ENCODE measurements at places on chromosomes 12 and 14.

DNA sequence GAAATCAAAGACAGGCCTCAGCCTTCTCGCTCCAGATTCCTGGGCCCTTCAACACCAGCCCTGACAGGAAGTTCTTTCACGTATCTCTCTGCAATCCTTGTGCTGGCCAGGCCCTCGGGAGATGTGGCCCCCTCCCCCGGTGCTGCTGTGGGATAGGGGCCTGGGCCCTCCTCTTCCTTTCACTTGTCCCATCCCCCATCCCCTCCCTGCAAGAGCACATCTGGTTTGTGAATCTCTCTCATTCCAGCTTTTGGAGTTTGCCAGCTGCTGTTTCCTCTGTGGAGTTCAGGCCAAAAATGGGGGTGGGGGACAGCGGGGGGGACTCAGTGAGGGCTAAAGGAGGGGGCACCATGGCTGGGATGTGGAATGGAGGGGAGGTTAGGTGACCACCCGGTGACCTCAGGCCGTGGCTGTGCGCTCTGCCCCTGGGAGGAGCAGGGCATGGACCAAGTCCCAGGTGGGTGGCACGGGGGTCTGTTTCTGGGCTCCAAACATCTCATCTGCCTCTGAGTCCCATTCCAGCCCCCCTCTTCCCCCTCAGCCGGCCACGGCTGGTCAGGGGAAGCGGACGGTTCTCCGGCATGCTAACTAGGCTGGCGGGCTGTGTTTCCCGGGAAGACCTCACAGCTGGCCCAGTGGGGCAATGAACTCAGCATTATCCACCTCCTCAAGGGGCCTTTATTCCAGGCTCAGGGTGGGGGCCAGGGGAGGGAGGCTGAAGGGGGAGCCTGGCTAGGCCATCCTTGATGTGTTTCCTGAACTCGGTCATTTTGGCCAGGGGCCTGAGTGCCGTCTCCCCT lies 7.4 kb downstream of the LRP1 start:
- DNase-seq: no peak

DNA sequence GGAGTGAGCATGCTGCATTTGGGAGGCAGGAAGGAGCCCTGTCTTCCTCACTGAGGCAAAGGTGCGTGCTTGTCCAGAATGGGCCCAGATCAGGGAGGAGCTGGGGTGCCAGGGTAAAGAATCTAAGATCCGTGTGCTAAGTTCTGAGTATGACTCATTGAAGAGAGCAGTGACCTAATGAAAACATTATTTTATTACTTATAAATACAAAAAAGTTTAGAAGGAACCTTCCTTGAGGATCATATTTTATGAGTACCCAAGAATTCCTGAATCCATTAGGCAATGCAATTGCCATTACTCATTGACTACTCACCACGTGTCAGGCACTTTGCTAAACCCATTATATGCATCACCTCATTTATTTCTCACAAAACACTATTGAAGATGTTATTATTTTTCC lies 264.7 kb downstream of the EGLN3 start:
- DNase-seq: no peak

GRCh38 chr12:94247246-94247645 lies 98.9 kb downstream of the PLXNC1 start:
- no peak for DNase-seq

- DNase-seq: no peak
Observed at GRCh38 chr14:102497998-102498677, 11.4 kb downstream of the ANKRD9 start.

GRCh38 chr12:9169979-9170634 lies 38.1 kb downstream of the PZP start:
- DNase-seq: no peak

DNA sequence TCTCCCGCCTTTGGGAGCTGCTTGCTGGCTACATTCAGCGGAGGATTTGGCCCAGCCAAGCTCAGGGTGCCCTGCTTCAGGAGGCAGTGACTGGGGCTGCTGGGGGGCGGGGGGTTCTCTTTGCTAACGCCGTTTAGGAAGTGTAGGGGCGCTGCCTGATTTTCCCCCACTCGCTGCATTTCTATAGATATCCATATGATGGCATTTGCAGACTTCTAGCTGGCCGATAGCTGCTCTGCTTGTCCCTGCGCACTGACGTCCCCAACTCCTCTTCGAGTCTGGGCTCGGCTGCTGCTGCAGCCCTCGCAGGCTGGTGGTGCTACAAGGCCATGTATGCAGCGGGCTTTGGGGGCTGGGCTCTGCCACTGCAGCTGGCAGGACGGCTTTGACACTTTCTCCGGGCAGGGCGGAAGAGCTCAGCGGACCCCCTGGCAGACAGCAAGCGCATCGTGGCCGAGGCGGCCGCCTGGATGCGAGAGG lies 3.1 kb downstream of the LRFN5 start:
- peak; percentile 83 for DNase-seq

DNA sequence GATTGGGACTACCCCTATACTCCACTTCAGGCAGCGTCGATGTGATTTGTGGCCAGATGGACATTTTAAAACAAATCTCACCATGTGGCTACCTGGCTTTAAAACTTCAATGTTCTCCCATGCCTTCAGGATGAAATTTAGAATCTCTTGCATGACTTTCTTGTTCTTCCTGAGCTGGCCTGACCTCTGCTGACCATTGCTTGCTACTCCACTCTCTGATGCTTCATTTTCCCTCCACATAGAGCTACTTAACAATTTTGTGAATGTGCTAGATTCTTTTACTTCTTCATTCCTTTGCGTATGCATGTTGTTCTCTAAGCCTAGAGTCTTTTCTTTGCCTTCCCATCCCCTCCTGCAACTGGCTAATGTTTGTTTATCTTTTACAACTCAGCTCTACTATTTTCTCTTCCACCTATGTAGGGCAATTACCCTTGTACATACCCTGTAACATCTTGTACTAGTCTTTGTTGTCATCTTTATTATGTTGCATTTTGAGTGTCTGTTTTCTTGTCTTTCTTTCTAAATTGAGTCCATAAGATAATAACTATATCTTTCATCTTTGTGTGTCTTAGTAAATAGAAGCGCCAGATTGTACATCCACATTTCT lies 41.2 kb downstream of the YLPM1 start:
- DNase-seq: no peak

DNA sequence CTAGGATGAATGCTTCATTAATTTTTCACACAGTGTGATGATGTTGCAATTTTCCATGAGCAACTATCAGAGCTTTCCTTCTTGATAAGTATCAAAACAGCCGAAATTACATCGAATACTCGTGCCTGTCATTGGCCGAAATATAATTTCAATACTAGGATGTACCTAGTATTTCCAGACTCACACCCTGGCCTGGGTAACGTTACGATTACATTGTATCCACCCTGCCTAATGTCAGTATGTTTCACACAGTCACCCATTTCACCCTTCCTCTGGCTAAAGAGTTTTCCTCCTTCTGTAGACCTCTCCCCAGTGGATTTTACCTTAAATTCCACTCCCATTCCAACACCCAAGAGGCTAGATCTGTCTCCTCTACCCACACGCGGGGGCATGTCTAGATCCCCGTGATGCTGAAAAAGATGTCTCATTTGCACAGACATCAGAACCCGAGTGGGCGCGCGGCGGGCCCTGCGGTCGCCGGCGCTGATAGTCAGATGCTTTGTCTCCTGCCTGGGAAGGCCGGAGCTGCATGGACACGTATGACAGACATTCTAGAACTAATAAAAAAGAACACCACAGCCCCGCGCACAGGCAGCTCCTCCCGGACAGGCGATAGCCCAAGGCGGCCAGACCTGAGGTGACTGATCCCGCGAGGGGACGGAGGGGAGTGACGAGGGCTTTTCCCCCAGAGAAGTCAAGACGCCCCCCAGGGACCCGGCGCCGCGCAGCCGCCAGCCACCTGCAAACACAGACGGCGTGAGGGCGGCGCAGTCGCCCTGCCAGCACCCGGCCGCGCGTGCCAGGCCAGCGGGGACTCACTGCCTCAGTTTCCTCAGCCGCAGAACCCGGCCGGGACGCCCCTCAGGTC lies 723 bp downstream of the KIF21A start:
- DNase-seq: peak; percentile 47

DNA sequence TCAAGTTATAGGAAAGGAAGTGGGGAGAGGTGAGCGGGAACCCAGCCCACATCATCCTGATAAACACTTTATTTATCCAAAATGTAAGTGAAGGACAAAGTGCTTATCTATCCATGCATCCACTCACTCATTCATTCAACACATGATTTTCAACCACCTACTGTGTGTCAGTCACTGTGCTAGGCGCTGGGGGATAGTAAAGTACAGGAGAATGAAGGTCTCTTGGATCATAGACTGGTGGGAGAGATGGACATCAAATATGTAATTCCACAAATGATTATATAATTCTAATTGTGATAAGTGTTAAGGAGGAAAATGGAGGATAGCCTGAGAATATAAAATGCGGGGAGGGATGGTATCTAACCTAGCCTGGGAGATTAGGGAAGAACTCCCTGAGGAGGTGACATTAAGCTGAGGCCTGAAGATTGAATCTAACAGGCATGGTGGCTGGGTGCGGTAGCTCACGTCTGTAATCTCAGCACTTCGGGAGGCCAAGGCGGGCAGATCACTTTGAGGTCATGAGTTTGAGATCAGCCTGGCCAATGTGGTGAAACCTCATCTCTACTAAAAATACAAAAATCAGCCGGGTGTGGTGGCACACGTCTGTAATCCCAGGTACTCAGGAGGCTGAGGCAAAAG lies 41.3 kb upstream of the CHST11 start:
- no peak for DNase-seq

DNA sequence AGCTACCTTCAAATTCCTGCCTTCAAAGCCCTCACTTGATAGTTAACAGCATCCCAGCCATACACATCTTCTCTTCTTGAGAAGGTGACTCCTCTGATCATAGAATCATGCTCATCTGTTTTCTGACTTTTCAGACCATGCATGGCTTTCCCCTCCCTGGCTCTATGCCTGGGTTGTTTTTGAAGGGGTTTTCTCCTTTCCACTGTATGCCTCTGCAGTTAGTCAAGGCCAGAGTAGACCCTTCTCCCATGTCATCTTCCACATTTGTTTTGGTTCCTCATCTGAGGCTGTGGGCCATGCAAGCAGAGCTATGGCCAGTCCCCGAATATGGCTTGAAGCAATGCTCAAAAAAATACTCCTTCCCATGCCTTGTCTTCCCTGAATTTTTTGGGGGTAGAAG lies 14.3 kb upstream of the MCRS1 start:
- no peak for DNase-seq

DNA sequence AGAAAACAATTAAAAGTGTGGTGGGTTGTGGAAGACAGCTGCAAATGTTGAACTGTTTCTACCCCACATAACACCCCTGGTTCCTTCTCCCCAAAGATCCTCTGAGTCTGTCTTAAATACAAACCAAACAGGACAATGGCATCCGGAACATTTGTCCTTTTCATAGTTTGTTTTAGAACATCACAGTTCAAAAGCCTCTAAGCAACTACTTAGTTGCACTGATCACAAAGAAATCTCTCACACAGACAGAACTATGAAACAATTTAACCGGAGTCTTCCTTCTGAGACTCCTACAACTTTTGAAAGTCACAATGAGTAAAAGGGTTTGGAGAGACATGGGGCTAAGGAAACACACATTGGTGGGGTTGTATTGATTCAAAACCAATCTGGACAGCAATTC lies 125.6 kb downstream of the SLC25A21 start:
- DNase-seq: no peak

GRCh38 chr12:117981267-117981666 lies 12.5 kb upstream of the KSR2 start:
- DNase-seq: no peak

DNA sequence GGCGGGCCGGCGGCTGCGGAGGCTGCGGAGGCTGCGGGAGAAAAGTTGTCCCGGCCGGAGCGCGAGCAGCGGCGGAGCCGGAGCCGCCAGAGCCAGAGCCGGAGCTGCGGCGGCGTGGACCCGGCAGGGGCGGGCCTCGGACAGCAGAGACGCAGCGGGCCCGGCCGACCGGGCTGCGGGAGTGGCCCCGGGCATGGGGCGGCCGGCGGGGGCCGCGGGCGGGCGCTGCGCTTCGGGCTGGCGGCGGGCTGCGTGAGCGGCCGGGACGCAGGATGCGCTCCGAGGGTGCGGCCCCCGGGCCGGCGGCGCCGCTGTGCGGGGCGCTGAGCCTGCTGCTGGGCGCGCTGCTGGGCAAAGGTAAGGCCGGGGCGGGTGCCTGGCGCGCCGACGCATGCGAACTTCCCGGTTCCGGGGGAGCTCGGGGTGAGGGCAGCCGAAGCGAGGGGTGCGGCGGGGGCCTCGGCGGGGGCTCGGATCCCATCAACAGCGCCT lies at the start of gene TMEM132C:
TSS of gene TMEM132C (plus strand) at position 40 of the 492 bp plus-strand sequence. CDS start at position 273, 233 bp downstream.
- DNase-seq: no peak

DNA sequence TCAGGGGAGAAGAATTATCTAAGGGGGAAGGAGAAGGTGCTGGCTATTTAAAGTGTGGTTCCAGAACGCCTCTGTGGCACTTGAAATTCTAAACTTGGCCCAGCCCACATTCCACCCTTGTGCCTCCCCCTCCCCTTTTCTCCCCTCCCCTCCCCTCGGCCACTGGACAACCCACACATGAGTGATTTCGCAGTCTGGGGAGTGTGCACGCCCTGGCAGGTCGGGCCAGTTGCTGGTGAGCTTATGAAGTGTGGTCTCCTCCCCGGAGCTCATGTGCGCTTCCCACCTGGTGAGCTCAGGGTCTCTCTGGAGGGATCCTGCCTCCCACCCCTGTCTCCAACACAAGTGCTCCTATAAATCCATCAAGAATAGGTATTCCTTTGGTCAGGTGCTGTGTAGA lies at the start of gene SLC6A13:
TSS of gene SLC6A13 (minus strand) at position 20 of the 400 bp plus-strand sequence. CDS start 2,784 bp downstream, outside the sequence.
- no peak for DNase-seq

DNA sequence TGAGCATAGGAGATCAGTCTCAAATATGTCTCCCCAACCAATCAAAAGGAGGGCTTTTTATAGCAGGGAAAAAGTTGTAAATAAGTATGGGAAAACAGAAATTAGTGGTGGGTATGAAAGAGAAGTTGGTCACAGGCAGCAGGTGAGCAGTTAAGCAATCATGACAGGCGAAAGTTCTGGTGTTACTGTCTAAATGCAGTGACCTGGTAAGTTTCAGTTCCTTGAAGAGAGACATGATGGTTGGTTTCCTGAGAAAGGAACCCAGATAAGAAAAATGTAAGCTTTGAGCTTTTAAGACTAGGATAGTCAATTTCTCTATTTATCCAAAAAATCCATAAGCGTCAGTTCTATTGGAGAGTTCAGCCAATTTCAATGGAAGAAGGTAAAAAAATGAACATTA lies 466.2 kb upstream of the FLRT2 start:
- no peak for DNase-seq

Data from NCI-H1436 (cell line).